Memory B cell (primary cell): ENCODE measurements at places on chromosomes 4 and X.
A peak's percentile ranks its signal among the peaks of the same experiment; 100 is the strongest.

- no peak for DNase-seq
Measured at GRCh38 chrX:52166840-52167239, 17.8 kb upstream of the MAGED4 start.

- DNase-seq: no peak
Measured at GRCh38 chr4:86522349-86522748, 71.8 kb upstream of the PTPN13 start.

DNA sequence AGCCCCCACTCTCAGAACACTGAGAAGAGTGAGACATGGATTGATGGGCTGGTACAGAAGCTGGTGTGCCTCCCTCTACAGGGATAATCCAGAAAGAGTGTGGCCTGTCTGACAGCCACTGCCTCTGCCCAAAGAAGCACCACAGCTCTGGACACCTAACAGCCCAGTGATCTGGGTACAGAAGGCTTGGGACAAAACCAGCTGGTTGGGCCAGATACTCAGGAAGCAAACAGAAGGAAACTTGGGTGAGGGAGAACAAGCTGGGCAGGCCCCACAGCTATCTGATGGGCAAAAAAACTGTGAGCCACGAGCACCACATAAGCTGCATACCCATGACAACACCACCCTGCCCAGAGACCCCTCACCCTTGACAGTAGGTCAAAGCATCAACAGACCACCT is 46.9 kb downstream of the TMPRSS11F start:
- DNase-seq: no peak

DNA sequence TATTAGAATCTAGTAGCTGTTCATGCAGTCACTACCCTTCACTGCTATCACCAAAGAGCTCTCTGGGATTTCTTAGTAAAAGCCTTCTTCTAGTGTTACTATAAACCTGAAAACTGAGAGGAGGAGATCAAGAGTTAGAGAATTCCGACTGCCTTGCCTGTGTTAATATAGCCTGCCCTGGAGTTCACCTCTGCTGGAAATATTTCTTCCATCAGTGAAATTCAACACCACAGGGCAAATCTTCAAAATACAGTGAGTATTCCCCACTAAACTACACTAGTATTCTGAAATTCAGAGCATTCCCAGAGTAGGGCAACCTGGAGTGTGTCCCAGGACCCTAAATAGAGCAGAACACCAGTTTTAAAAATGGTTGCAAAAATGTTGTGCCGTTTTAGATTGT is 301.1 kb downstream of the ARHGAP24 start:
- no peak for DNase-seq

DNA sequence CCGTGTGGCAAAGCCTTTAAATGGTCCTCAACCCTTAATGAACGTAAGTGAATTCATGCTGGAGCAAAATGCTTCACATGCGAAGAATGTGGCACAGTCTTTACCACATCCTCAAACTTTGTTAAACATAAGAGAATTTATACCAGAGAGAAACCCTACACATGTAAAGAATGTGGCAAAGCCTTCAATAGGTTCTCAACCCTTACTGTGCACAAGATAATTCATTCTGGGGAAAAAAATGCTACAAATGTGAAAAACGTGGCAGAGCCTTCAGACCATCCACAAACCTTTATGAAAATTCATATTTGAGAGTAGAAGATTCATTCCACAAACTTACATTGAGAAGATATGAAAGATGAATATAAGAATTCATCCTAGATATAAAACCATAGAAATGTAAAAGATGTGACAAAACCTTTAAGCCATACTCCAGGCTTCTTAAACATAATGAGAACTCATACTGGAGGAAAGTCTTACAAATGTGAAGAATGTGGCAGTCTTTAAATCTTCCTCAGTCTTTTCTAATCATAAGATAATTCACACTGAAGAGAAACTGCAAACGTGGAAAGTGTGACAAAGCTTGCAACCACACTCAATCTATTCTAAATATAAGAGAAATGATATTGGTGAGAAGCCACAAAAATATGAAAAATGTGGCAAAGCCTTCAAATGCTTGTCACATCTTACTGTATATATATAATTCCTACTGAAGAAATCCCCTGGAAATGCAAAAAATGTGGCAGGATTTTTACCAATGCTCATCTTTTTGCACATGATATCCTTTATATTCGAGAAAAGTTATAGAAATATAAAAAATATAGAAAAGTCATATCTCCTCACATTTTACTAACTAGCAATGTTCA is 36.9 kb downstream of the ZNF141 start:
- DNase-seq: no peak

DNA sequence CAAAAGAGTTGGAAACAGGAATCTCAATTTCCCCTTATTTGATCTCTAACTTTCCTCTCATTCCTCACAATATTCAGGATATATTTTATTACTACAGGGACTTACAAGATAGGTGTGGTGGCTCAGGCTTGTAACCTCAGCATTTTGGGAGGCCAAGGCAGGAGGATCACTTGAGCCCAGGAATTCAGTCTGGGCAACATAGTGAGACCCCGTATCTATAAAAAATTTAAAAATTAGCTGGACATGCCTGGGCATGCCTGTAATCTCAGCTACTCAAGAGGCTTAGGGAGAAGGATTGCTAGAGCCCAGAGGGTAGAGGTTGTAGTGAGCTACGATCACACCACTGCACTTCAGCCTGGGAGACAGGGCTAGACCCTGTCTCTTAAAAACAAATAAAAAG is 200.4 kb downstream of the CAMK2D start:
- no peak for DNase-seq

DNA sequence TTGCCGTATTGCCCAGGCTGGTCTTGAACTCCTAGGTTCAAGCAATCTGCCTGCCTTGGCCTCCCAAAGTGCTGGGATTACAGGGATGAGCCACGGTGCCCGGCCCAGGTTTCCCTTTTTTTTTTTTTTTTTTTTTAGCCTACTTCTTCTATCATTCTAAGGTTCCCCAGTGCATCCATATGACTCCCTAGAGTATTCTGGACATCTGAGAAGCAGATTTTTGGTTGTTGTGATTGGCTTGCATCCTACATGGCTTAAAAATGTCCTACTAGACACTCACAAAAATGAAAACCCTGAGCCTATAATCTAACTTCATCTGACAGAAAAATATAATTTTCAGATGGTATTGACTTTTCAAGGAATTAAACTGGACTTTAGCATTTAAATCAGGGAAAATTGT is 41.7 kb downstream of the SMIM14 start:
- DNase-seq: no peak

- DNase-seq: no peak
Measured at GRCh38 chr4:48139691-48140090, 5.6 kb upstream of the TXK start.

DNA sequence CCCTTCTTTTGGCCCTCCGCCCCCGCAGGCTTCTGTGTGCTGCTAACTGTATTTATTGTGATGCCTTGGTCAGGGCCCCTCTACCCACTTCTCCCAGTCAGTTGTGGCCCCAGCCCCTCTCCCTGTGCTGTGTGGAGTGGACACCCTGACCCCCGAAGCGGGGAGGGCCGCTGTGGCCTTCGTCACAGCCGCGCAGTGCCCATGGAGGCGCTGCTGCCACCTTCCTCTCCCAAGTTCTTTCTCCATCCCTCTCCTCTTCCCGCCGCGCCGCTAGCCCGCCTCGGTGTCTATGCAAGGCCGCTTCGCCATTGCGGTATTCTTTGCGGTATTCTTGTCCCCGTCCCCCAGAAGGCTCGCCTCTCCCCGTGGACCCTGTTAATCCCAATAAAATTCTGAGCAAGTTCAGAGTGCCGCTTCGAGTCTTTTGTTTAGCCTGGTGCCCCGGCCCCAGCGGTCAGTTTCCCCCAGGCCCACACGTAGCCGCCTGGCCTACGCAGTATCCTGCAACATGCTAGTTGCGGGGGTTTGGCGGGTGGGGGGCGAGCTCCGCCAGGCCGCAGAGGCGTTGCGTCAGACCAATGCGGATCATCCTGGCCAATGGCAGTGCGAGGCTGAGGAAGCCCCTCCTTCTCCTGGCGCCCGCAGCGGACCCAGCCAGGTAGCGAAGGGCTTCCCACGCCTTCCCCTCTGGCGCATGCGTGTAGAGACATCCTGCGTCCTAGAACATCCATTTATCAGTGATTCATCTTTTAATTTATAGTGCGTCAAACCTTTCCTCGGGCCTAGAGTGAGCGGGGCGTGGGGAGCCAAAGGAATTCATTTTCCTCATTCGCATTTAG is 5.6 kb upstream of the KANTR start:
- DNase-seq: peak; percentile 38

GRCh38 chrX:81378560-81378959 is 176.7 kb downstream of the SH3BGRL start:
- DNase-seq: no peak
